ENCODE measurements at places on chromosomes 13 and 19.

- no peak for DNase-seq
Measured at GRCh38 chr19:17074634-17075034, 618 bp downstream of the HAUS8 start.

DNA sequence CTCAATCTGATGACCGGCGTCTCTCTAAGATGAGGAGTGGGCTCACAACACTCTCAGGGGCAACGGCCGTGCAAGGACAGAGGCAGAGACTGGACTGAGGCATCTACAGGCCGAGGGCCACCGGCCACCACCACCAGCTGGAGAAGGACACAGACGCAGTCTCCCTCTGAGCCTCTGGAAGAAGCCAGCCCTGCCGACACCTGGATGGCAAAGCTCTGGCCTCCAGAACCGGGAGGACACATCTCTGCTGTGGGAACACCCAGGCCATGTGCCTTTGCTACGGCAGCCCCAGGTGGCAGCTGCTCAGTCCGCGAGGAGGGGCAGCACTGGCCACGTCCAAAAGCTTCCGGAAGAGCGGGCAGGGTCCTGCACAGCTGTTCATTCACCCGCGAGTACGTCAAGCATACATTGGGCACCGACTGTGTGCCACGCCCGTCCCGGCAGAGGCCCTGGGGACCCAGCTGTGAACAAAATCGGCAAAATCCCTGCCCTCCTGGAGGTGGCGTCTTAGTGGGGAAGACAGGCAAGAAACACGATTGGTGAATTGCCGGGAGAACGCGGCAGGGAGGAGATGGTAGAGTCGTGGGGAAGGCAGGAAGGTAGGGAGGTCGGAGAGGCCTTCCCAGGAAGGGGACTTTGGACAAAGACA lies 17.1 kb downstream of the C2CD4C start:
- DNase-seq: no peak

GRCh38 chr13:77724092-77724491 lies 26.6 kb downstream of the SLAIN1 start:
- no peak for DNase-seq

DNA sequence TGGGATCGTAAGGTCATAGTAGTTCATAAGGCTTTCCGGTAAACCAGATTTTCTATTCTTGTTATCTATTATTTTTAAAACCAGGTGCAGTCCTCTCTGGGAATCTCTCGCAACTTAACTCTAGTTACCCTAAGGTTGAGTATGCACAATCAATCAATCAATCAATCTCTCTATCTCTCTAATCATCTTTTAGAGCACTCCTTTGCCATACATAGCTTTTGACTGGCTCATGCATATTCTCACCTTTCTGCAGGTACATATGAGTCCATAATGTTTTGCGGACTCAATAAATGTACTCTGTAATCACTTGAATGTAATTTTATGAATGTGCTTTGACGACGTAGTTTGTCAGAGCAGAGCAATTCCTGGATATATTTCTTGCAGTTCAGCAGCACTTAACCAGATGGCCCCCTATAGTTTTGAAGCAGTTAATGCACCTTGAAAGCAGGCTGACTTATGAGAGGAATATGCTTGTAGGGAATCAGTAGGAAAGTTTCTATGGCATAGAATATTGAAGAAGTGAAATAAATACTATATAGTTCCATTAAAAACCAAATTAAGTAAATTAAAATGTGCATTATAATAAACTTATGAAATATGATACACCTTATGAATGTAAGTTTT lies 524.7 kb downstream of the GPC5 start:
- no peak for DNase-seq

GRCh38 chr19:15397236-15397635 lies 17.6 kb upstream of the AKAP8 start:
- no peak for DNase-seq

DNA sequence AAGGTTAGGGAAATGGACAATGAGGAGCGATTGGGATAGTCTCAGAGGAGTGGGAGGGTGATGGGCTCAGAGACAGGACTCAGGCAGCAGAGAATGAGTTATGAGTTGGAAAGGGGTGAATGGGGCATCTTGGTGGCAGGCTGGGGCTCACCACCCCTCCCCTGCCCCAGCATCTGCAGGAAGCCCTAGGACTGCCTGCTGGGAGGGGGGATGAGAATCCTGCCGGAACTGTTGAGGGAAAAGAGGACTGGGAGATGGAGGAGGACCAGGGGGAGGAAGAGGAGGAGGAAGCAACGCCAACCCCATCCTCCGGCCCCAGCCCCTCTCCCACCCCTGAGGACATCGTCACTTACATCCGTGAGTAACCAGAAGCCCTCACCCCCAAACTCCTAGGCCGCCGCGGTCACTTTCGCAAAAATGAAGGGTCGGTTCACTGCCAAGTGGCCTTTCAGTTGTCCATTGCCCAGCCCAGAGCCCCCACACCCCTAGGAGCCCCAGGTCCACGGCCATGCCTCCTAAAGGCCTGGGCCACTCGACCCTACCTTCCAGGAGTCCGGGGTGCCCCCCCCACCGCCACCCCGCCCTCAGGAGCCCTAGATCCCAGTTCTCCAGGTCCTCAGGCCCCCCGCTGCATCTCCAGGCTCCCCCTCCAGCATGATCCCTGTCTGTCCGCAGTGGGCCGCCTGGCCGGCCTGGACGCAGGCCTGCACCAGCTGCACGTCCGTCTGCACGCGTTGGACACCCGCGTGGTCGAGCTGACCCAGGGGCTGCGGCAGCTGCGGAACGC lies 764 bp downstream of the CLEC11A start:
- DNase-seq: peak; percentile 31

- DNase-seq: no peak
Measured at GRCh38 chr19:48338802-48339503, 13.6 kb downstream of the EMP3 start.

GRCh38 chr13:76116751-76117360 lies 480.7 kb downstream of the LMO7 start:
- DNase-seq: no peak

DNA sequence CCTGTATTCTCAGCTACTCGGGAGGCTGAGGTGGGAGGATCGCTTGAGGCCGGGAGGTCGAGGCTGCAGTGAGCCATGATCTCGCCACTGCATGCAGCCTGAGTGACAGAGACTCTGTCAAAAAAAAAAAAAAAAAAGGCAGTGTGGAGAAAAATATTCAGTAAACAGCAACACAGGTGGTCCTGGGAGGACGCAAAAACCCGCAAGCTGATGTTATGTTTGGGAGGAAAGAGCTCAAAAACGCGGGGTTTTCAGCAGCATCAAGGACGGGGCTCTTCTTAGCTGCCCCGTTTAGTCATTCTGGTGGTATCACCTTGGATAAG lies 599 bp upstream of the ZNF784 start:
- DNase-seq: no peak

- DNase-seq: peak; percentile 82
Measured at GRCh38 chr13:27353166-27353583, 71.2 kb upstream of the GTF3A start.

GRCh38 chr19:3125900-3126524 lies 9.8 kb upstream of the GNA15 start:
- no peak for DNase-seq

- no peak for DNase-seq
Measured at GRCh38 chr13:40231311-40231710, 435.1 kb downstream of the FOXO1 start.

GRCh38 chr19:54517483-54517882 lies 14.9 kb downstream of the LAIR2 start:
- DNase-seq: peak; percentile 84

DNA sequence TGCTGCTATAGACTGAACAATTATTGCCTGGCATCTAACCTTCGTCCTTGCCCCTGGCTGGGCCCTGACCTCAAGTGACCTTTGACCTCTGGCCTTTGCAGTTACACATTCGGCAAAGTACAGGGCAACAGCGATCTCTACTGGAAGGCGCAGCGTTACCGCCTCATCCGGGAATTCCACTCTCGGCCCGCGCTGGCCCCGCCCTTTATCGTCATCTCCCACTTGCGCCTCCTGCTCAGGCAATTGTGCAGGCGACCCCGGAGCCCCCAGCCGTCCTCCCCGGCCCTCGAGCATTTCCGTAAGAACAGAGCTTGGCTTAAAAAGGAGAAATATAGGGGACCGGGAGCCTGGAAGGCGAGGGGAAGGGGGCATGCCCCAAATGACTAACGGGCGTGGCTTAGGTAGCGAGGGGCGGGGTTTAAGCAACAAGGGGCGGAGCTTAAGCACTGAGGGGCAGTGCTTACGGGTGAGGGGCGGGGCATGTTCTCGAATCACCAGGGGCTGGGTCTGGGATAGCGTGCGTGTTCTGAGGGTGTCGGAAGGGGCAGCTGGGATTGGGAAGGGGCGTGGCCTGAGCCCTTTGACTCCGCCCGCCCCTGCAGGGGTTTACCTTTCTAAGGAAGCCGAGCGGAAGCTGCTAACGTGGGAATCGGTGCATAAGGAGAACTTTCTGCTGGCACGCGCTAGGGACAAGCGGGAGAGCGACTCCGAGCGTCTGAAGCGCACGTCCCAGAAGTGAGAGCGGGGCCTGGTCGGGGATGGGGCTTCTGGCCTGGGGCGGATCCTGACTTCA lies 52.7 kb downstream of the TRPM4 start:
- DNase-seq: no peak

GRCh38 chr13:113735750-113736149 lies 23.3 kb upstream of the TMEM255B start:
- DNase-seq: no peak

DNA sequence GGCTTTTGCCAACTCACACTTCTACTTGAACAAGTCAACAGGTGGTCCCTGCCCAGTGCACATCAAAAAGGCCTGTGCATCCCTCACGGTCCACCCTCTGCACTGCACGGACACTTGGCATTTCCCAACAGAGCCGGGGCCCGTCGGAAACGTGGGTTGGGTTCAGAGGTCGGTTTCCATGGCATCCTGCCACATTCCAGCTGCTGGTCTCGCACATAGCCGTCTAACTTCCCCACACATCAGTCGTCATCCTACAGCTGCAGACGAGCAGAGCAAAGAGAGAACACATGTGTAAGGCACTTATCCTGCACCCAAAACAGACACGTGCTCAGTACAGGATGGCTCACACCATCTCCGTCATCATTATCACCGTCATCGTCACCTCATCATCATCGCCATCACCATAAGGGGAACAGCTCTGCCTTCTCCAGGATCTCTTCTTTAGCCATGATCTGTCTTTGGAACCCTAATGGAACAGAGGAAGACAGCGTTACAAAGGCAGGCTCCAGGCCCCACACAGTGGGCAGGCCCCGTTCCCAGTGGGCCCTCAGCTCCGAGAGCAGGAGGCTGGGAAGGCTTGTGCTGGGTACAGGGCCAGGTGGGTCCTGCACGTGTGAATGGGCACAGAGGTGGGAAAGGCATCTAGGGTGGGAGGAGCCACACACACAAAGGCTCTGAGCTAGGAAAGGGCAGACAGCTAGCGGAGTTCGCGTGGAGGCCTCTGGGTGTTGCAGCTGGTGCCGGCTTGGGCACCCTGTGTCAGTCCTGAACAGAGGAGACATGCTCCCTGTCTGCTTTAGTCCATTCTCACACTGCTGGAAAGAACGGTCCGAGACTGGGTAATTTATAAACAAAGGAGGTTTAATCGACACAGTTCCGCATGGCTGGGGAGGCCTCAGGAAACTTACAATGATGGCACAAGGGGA lies 170.8 kb upstream of the SOX1 start:
- DNase-seq: no peak

- no peak for DNase-seq
Measured at GRCh38 chr13:74105871-74106270, 28.3 kb downstream of the KLF12 start.

- no peak for DNase-seq
Measured at GRCh38 chr13:112885782-112886268, 83.2 kb upstream of the MCF2L start.

DNA sequence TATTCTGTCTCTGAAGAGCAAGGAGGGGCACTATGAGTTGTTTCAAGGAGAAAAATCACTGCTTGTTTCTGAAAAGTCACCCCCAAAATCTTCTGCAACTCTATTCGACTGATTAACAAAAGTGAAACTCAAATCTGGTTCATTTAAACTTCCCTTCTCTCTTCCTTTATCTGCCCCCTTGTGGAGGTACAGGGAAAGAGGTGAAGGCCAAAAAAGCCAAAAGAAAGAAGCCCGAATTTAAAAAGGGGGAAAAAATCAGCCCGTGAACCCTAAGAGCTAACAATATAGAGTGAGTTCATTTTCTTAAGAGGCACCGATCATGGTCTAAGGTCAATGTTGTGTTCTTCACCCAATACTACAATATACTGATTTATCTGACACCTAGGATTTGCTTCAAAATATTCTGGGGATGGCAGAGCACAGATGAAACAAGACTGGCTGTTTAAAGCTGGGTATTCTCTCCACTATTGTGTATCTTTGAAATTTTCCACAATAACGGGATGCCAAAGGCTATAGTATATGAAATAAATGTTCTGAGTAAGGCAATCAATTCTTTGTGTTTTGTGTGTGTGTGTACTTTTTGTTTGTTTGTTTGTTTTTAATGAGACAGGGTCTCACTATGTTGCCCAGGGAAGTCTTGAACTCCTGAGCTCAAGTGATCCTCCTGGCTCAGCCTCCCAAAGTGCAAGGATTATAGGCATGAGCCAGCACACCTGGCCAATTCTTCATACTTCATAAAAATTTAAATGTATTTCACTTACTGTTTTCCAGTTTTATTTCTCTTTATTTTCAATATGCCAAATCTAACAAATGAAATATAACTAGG lies 55.0 kb upstream of the EEF1AKMT1 start:
- DNase-seq: peak; percentile 48

- peak; percentile 21 for DNase-seq
Measured at GRCh38 chr13:27476943-27477703, 26.8 kb upstream of the MTIF3 start.

DNA sequence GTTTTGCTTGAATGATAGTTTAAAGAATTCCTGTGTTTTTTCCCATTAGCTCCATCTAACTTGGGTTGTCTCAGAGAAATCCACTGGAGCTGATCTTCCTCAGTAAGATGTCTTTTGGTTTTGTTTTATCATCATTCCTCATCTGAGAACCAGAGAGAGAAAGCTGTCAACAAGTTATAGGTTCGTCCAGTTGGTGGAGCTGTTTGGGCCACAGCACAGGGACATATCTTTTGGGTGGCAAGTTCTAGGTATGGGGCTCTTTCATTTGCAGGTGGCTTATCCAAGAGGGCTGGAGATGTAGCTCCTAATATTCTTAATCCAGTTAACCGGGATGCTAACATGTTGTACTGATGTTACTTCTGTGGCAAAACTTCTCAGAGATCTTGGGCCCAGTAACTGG lies 174.2 kb downstream of the KCNRG start:
- no peak for DNase-seq

DNA sequence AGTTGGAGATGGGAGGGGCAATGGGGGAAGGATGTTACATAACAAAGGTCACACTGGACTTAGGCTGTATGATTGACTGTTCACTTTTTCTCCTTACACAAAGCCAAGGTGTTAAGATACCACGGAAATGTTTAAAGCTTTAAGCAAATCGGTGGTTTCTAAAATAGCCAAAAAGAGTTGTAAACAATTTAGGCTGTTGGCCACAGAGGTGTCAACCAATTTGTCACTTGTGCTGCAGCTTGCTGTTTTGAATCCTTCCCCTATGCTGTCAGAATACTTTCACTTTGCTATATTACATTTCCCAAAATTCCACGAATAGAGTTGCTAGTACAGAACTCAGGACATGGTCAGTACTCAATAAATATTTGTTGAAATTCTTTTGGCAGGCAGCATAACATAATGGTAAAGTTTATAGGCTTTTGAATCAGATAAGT lies 149.3 kb downstream of the VWA8 start:
- DNase-seq: no peak
